ENCODE measurements at places on chromosomes 4 and X. TPM values are rescaled to one million over a fixed set of nuclear protein-coding genes. Genes with fewer than 3 reads are reported as not detected.

- H3K4me1 ChIP-seq, result no peaks in the 10 kb centered on the region
- no peaks in the 10 kb centered on the region for H3K27me3 ChIP-seq
- no peak overlapping the region for H3K4me3 ChIP-seq
- no peak for DNase-seq
- H3K36me3 ChIP-seq, result no peaks in the 10 kb centered on the region
- no peak overlapping the region for H3K27ac ChIP-seq
Measured at GRCh38 chr4:29326816-29327215, 1393.4 kb upstream of the PCDH7 start.

- no peak for DNase-seq
- H3K4me3 ChIP-seq, result no peak overlapping the region
- H3K27ac ChIP-seq, result peak overlapping the region; percentile 31
- H3K36me3 ChIP-seq, result no peaks in the 10 kb centered on the region
- peaks cover 37% of the 10 kb centered on the region for H3K4me1 ChIP-seq
Measured at GRCh38 chr4:89301902-89302301, 5.7 kb downstream of the GPRIN3 start.

GRCh38 chr4:114783215-114783595, 184.6 kb downstream of the UGT8 start:
- H3K27ac ChIP-seq, result no peak overlapping the region
- DNase-seq, result no peak
- no peaks in the 10 kb centered on the region for H3K36me3 ChIP-seq
- H3K27me3 ChIP-seq, result no peaks in the 10 kb centered on the region

- H3K27me3 ChIP-seq, result no peaks in the 10 kb centered on the region
- DNase-seq, result no peak
- no peak overlapping the region for H3K27ac ChIP-seq
- H3K4me3 ChIP-seq, result no peak overlapping the region
Measured at GRCh38 chr4:168293386-168293975, 25.1 kb downstream of the DDX60 start.

DNA sequence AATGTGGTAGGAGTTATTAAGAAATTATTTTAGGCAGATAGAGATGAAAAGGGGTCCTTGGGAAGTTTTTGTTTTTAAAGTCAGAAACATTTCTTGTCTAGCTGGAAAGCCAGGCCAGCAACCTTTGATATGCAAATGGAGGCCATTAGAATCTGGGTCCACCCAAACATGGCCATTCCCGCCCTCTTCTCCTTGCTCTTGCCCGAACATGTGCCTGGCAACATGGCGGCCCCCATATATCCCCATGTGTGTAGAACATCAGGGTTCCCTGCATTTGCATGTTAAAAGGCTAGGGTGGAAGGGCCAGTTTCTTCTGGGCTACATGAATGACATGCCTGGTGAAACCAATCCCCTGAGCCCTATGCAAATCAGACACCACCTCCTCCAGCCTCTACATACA, 80.7 kb upstream of the PLAC8 start:
- DNase-seq, result no peak
- H3K4me3 ChIP-seq, result no peak overlapping the region
- H3K27me3 ChIP-seq, result no peaks in the 10 kb centered on the region
- no peak overlapping the region for H3K27ac ChIP-seq
- H3K4me1 ChIP-seq, result no peaks in the 10 kb centered on the region

- H3K4me1 ChIP-seq, result no peaks in the 10 kb centered on the region
- H3K27ac ChIP-seq, result no peak overlapping the region
- no peaks in the 10 kb centered on the region for H3K27me3 ChIP-seq
Measured at GRCh38 chrX:123223859-123224258, 39.8 kb downstream of the GRIA3 start.

Gene CCKAR
- 1.2 TPM for total RNA-seq

DNA sequence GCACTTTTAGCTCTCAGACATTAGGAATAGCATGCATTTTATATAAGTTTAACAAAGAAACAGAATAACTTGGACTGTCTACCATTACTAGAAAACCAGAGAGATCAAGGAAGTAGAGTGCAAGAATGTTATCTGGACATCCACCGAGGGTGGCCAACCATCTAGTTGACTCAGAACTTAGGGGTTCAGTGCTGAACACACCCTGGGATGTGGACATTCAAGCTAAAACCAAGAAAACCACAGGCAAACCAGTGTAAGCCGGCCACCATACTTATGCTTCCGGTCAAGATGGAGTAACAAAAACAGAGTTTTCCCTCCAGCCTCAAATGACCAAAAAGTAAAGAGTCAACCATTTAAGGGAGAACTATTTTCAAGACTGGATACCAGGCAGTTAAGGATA, 181.4 kb upstream of the MXRA5 start:
- no peak for DNase-seq
- H3K27ac ChIP-seq, result no peak overlapping the region
- H3K36me3 ChIP-seq, result no peaks in the 10 kb centered on the region

DNA sequence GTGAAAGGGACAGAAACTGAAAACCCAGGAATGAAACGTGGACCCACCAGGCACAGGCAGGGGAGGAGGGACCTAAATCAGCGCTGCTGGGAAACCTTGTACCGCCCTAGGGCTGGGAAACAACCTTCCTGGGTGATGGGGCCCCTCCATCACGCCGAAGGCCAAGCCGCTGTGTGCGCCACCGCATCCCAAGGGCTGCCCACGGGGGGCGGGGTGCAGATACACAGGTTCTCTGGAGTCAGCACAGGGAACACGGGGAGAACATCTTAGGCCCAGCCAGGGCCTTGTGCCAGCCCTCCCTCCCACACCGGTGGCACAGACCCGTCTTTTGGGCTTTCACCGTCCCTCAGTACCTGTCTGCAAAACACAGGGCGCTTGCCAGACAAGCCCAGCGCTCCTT, 13.0 kb downstream of the UVSSA start:
- H3K27ac ChIP-seq, result no peak overlapping the region
- H3K27me3 ChIP-seq, result no peaks in the 10 kb centered on the region
- DNase-seq, result no peak
- peaks cover 57% of the 10 kb centered on the region for H3K36me3 ChIP-seq
- H3K4me1 ChIP-seq, result no peaks in the 10 kb centered on the region
- H3K4me3 ChIP-seq, result no peak overlapping the region

GRCh38 chr4:3396600-3396999, 45.2 kb upstream of the HGFAC start:
- H3K27me3 ChIP-seq, result no peaks in the 10 kb centered on the region
- DNase-seq, result no peak
- H3K4me3 ChIP-seq, result no peak overlapping the region
- no peaks in the 10 kb centered on the region for H3K36me3 ChIP-seq

GRCh38 chrX:2450681-2451080, 50.1 kb downstream of the DHRSX start:
- peaks cover 20% of the 10 kb centered on the region for H3K4me1 ChIP-seq
- H3K36me3 ChIP-seq, result no peaks in the 10 kb centered on the region
- no peak overlapping the region for H3K4me3 ChIP-seq

DNA sequence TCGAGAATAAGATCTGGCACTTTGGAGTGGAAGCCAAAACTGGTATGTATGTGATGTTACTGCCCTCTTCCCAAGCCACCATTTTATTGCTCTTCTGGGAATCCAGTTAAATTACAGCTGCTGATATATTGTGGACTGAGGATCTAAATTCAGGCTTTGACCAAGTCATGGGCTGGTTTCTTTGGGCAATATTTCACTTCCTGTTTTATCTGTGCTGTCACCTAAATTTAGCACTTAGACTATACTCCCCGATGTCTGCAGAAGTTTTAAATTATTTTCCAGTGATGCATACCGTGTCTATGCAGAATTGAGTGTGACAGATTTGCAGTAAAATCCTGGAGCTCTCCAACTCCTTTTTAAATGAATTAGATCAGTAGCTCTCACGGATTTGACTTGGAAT, 100.0 kb downstream of the TEX13A start:
- H3K4me1 ChIP-seq, result no peaks in the 10 kb centered on the region
- DNase-seq, result no peak
- H3K36me3 ChIP-seq, result no peaks in the 10 kb centered on the region
- H3K27ac ChIP-seq, result no peak overlapping the region

GRCh38 chr4:181792641-181793040, 450.6 kb upstream of the TENM3 start:
- DNase-seq, result no peak
- no peaks in the 10 kb centered on the region for H3K4me1 ChIP-seq
- no peaks in the 10 kb centered on the region for H3K36me3 ChIP-seq
- H3K27ac ChIP-seq, result no peak overlapping the region

Gene FAM156A
- total RNA-seq, result 9.3 TPM

Gene CT45A1
- total RNA-seq, result not detected

Gene SLC2A9
- 10.5 TPM for total RNA-seq

DNA sequence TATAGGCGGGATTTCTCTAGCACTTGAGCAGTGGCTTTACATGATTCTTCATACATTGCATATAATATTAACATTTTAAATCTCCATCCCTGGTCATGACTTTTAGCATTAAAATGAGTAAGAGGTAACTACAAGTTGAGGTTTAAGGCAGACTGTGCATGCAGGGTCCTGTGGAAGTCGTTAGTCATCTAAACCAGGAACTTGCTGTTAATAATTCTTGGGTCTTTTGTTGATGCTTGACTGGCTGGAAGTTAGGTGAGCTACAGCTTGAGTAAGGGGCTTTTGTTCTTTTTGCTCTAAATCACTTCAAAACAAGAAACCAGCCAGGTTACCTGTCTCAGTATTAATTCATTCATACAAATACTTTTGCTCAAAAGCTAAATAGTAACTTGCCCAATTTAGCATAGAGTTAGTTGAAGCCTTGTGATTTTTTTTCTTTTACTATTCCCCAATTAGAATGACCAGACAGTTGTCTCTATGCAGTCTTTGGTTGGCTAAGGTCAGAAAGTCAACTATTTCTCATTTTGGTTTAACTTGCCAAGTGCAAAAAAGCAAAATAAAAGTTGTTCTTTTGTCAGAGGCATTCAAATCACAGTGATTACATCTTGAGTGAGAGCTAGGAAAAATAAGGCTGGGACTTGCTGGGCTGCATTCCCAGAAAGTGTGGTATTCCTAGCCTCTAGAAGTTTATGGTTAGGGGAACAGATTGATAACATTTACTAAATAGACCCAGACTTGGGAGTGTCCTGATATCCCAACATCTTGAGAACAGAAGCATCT, 516.9 kb downstream of the PDHA2 start:
- H3K36me3 ChIP-seq, result no peaks in the 10 kb centered on the region
- no peaks in the 10 kb centered on the region for H3K4me1 ChIP-seq
- no peaks in the 10 kb centered on the region for H3K27me3 ChIP-seq
- H3K27ac ChIP-seq, result no peak overlapping the region
- DNase-seq, result no peak

DNA sequence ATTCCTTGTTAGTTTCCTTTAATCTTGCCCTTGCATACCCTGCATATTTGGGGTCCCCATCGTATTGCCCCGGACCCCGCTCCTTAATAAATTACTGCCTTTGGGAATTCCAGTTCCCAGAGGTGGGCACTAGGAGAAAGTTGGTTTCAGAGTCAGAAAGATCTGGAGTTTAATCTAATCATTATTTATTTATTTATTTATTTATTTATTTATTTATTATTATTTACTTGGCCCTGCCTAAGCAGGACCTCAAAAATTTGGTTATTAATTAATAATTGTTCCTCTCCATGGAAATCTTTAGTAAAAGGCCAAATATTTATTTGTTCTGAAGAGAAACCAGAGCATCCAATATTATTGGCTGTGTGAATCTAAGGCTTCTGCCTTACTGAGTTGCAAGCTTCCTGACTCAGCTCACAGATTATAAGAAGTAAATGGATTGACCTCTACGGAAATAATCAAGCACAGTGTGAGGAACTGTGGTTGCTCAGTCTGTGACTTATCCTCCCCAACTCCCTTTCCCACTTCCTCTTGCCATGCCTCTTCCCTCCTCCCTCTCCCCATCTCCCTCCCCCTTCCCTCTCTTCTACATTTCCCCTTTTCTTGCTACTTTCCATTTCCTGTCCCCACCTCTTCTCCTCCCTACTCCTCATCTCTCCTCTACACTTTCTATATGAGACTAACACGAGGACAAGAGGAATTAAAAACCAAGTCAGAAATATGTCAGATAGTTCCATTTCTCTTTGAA, 61.5 kb upstream of the AP1S2 start:
- H3K27me3 ChIP-seq, result no peaks in the 10 kb centered on the region
- no peak for DNase-seq
- no peaks in the 10 kb centered on the region for H3K36me3 ChIP-seq
- no peak overlapping the region for H3K4me3 ChIP-seq
- no peak overlapping the region for H3K27ac ChIP-seq

DNA sequence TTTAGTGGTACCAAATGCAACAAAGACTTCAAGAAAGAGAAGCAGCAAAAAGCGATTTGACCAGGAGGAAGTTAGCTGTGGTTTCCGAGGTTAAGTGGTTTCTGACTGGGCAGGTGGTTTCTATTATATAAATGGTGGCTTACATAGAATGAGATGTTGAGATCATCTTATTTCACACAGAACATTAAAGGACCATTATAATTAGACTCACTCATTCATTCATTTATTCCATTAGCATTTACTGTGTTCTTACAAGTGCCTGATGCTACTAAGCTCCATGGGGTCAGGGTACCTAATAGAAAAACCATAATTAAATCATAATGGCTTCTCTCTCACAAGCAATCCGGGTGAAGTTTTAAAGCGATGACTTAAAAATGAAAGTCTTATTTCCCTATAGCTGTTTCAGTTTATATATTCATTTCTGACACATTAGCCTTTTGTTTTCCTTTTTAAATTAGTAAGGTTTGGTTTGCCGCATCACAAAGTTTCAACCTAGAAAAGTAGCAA, 10.6 kb downstream of the TSPAN6 start:
- H3K4me3 ChIP-seq, result no peak overlapping the region
- no peaks in the 10 kb centered on the region for H3K27me3 ChIP-seq
- no peaks in the 10 kb centered on the region for H3K36me3 ChIP-seq
- no peaks in the 10 kb centered on the region for H3K4me1 ChIP-seq

DNA sequence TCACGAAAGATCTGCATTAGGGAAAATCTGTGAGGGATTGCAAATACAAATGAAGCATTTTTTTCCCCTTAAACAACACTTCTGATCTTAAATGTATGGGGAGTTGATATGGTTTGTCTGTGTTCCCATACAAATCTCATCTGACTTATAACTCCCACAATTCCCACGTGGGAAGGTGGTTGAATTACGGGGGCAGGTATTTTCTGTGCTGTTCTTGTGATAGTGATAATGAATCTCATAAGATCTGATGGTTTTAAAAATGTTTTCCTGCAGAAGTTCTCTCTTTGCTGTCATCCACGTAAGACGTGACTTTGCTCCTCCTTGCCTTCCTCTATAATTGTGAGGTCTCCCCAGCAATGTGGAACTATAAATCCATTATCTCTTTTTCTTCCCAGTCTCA, 107.4 kb upstream of the KCNIP4 start:
- DNase-seq, result no peak
- no peaks in the 10 kb centered on the region for H3K36me3 ChIP-seq
- H3K27me3 ChIP-seq, result no peaks in the 10 kb centered on the region
- H3K4me1 ChIP-seq, result no peaks in the 10 kb centered on the region

DNA sequence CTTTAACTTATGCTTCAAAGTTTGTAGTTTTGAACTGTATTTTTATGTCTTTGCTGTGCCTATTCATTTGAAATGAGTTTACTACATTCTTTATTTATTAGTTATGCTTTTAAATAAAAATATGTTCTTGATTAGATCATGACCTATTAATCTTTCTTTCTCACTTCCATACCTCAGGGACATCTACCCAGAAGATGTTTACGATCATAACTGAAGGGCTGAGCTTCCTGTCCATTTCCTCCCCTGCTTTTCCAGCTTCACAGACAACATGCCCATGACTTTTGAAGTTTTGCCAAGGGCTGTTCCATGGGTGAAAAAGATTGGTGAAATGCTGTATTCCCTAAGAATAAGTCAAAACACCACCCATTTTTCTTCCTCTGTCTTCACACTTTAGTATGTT, 99.7 kb upstream of the DDIT4L start:
- DNase-seq, result no peak
- peaks cover 4% of the 10 kb centered on the region for H3K4me1 ChIP-seq
- H3K27me3 ChIP-seq, result no peaks in the 10 kb centered on the region
- H3K27ac ChIP-seq, result no peak overlapping the region
- H3K4me3 ChIP-seq, result no peak overlapping the region
- H3K36me3 ChIP-seq, result no peaks in the 10 kb centered on the region
